Kidney tubule cell (primary cell): ENCODE measurements at places on chromosomes 2 and 18.

DNA sequence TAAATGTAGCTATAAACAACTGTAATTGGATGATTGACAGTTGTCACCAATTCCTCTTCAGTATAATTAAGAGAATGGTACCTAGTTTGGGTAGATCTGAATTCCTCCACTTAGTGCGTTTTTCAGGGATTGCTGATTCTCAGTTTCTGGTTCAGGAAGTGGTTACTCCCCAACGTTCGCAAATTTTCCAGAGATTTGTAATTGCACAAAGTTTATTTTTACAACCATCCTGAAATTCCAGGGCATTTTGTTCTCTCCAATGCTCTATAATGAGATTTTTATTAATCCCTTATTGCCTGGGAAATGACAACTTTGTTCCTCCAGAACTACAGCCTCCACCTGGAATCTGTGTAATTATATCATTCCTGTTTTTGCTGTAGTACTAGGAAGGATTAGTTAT lies 710.6 kb upstream of the ZEB2 start:
- DNase-seq: no peak

DNA sequence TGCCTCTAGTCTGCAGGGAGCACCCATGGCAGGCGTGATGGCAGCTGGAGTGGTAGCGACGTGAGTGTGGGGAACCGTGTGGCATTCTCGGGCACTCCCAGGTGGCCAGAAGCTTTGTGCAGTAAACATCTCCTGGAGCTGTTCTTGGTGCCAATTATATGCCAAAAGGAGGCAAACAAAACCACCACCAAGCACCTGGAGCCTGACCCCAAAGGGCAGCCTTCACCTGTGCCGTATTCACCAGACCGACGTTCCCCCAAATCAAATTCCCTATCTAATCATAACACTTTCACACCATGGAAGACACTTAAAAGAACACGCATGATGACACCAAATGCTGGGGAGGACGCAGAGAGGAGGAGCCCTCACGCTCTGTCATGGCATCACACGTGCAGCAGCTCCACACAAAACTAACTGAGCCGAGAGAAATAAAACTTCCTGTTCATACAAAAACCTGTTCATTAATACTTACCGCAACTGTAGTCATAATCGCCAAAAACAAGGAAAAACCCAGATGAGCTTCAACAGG lies 123.6 kb downstream of the EIPR1 start:
- no peak for DNase-seq

- DNase-seq: no peak
These were observed 13.1 kb upstream of the SUMO1 start for GRCh38 chr2:202251494-202251893.

DNA sequence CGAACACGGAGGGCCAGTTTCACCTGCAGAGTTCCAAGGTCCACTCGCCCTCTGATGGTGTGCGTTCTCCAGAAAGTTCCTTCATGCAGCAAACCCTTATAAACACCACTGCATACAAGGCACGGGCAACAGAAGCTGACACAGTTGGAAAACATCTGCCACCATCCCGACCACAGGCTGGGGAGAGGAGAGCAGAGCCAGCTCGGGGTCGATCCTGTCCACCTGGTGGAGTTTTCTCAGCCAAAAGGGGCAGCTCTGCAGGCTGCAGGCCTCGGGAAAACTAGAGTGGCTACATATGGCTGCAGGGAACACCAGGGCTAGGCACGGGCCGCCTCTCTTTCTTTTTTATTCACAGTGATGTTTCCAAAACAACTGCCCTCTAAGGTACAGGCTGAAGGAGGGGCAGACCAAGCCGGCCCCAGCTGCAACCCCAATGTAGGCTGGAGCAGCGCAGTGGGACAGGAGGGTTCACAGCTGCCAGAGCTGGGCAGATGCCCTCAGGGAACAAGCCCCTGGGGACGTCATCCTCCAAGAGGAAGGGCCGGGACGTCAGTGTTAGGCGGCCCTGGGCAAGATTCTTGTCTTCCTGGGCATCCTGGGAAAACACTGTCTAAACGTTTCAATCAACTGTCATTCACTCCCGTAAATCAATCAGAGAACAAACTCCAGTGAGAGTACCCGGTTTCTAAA lies 274.7 kb downstream of the TWIST2 start:
- no peak for DNase-seq

GRCh38 chr2:189363559-189363958 lies 77.7 kb upstream of the WDR75 start:
- peak; percentile 89 for DNase-seq

DNA sequence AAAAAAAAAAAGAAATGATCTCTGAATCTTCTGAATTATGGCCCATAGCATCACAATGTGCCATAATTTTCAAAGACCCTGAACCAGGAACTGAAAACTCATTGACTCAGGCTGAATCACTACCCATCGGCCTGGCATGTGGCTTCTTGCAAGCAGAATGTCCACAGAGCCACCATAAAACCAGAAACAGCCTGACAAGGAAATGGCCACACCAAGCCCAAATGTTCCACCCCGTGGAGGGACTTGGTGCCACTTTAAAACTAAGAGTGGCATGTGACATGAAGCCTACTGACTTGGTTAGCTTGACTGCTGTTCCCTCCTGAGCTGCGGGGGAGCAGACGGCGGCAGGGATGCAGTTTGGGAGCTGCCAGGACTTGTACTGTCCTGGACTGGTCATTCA lies 71.2 kb upstream of the RBM44 start:
- DNase-seq: peak; percentile 90

GRCh38 chr2:160703648-160704585 lies 210.3 kb upstream of the RBMS1 start:
- no peak for DNase-seq

GRCh38 chr2:179954026-179954425 lies 53.1 kb downstream of the CWC22 start:
- no peak for DNase-seq

GRCh38 chr2:190762566-190762965 lies 113.7 kb downstream of the NAB1 start:
- no peak for DNase-seq

DNA sequence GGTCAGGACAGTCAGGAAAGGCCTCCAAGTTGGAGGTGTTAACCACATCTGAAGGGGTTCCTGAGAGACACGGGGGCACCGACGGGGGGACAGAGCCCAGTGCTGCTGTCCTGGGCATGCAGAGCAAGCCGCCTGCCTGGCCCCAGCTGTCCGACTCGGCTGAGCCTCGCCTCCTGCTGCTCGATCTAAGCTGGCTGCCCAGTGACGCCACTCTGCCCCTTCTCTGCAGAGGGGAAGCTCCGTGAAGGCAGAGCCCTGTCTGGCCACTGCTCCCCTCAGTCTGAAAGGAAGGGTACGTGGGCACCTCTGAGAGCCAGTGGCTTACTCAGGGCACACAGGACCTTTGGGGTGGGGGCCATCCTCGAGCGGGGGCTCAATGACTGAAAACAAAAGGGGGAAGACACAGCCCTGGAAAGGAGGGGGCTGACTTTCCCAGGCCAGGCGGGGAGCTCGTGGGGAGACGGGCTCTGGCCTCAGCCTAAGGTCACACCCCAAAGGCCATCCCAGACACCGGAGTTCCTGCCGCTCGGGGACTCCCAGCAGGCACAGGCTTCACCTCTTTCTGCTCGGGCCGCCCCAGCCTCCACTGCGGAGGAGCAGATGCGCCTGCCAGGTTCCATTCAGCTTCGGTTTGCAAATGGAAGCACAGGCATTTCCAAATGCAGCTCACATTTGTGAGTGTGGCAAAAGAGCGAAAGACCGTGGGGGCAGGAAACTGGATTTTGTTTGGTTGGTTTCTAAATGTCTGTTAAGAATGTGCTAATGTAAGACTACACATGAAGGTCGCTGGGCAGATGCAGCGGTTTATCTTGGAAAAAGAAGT lies 136.9 kb downstream of the HDAC4 start:
- no peak for DNase-seq

DNA sequence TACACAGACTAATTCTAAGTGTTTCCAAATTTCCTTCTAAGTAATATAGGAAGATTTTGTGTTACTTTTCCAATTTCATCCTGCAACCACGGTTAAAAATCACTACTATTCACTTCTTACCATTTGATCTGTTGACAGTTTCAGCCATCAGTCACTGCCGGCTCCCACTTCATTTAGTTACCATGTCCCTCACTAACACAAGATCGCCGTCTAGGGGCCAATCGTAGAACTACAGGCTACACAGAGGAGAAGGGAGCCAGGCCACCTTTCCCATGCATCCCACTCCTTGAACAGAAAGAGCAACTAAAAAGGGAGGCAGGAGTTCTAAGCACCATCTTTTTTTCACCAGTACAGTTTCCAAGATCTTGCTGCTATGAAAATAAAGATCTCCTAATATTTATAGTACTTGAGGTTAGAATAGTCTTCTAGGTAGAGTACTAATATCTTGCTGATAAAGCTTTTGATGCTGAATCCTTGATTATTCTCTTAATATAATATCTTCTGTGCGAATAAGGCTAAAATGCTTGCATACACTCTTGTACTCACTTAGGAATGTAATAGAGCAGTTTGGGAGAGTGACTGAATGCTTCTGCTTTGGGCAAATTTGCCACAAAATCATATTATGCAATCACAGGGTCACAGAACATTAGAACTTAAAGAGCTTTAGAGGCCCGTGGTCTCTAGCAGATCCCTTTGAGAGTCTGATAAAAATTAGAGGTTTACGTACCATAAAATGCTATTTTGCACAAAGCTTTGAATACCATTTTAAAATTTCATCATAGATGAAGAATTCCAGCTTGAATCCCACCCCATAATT lies 39.5 kb upstream of the CYP1B1 start:
- peak; percentile 81 for DNase-seq

GRCh38 chr2:171434013-171434989 lies at the start of gene DCAF17:
Gene DCAF17, plus strand, starts transcription at chr2:171434226. Its CDS starts 352 bp downstream, at chr2:171434578.
- DNase-seq: peak; percentile 98

DNA sequence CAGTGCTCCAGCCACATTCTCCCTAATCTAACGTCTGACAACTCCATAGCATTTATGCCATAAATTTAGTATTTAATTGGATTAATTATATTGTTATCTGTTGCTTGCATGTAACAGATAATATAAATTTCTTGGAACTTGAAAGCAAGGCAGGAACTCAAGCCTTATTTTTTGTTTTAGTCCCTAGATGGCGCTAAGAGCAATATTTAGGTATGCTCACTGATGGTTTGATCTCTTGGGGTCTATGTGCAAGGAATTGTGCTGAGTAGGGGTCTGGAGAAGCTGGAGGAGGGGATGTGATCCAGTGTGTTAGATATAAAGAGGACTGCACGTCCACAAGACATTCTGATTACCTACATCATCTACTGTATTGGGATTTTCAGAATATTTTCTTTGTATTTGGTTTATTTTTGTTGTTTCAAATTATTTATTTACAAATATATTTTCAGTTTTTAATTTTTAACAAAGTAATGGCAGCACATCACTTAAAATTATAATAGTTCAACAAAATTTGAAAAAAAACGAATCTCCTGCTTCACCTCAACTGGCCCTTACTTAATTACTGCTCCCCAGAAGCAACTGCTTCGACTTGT lies 32.8 kb downstream of the KATNAL2 start:
- peak; percentile 20 for DNase-seq

DNA sequence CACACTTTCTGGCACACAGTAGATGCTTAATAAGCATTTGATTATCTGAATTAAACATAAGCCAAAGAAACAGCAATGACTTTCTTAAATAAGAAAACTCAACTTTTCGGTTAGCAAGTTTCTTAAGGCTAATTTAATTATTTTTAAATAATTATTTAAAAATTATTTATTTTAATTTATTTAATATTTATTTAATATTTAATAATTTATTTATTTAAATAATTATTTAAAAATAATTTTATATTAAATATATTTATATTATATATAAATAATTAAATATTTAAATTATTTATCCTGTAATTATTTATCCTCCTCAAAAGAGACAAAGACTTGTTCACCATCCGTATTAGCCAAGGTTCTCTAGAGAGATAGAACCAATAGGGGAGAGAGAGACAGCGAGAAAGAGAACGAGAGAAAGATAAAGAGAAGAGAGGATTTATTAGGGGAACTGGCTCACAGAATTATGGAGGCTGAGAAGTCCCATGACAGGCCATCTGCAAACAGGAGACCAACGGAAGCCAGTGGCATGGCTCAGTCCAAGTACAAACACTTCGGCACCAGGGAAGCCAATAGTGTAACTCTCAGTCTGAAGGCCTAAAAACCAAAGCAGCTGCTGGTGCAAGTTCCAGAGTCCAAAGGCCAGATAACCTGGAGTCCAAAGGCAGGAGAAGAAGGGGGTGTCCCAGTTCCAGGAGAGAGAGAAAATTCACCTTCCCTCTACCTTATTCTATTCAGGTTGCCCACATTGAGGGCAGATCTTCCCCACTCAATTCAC lies 125.3 kb downstream of the METTL8 start:
- DNase-seq: no peak

- DNase-seq: no peak
These were observed 161.7 kb downstream of the TWIST2 start for GRCh38 chr2:239009589-239009961.

- no peak for DNase-seq
These were observed 105.2 kb downstream of the CCDC85A start for GRCh38 chr2:56288838-56289580.

DNA sequence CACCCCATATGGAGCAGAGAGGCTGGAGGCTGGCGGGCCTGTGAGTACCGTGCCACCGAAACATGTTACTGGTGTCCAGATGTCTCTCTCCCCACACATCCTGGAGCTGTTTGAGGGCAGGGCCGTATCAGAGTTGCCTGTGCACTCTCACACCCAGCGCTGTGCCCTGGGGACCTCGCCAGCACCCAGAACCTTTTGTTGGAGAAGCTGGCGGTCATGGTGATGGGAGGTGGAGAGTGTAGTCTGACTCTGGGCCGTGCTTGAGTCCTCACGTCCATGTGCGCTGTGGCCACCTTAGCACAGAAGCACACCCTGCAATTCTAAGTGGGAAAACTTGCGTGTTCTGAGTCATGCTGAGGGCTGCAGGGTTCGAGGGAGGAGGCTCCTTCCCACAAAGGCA lies 259.2 kb downstream of the NDUFA10 start:
- DNase-seq: no peak

GRCh38 chr2:234401426-234401825 lies 95.5 kb downstream of the ARL4C start:
- DNase-seq: no peak

DNA sequence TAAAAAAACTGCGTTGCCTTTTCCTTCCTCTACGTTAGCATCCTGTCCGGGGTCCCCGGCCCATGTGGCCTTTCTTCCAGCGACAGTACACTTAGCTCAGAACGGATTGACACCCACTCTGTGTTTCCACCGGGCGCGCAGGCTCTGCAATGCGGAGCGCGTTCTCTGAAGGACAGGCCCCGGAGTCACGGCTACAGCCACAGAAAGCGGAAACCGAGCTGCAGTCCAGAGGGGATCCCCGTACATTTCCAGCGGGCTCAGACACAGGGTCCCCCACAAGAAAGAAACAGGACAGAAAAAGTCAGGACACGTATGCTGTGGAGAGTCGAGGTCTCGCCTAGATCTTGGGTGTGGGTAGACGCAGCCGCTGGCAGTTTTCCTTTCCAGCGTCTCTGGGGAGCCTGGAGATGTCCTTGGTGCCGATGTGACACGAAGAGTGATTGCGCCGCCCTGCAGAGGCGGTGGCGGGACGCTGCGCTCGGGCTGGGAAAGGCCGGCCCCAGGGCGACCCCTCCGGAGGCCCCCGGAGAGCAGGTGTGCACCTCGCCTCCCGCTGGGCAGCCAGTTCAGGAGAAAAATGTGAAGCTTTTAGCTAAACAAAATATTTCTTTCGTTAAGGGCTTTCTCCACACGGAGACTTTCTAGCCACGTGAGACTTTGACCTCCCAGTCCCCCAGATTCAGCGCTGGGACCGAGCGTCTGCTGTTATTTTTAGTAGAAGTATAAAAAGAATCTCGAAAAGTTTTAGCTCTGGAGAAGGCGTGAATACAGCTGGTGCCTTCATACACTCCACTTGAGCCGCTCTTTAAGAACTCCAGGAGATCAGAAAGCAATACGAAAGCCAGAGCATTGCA lies 1.3 kb upstream of the ACKR3 start:
- peak; percentile 30 for DNase-seq

- no peak for DNase-seq
These were observed 308.9 kb downstream of the ZNF521 start for GRCh38 chr18:25043104-25043503.
